ENCODE measurements at places on chromosomes 2 and 18. TPM values are rescaled to one million over a fixed set of nuclear protein-coding genes. Genes with fewer than 3 reads are reported as not detected.

GRCh38 chr2:632471-632870 lies 44.7 kb downstream of the TMEM18 start:
- no peak overlapping the region for H3K4me3 ChIP-seq
- no peaks in the 10 kb centered on the region for H3K36me3 ChIP-seq
- no peak overlapping the region for H3K27ac ChIP-seq

- no peaks in the 10 kb centered on the region for H3K27me3 ChIP-seq
- H3K27ac ChIP-seq: no peak overlapping the region
- no peaks in the 10 kb centered on the region for H3K36me3 ChIP-seq
- no peak overlapping the region for H3K4me3 ChIP-seq
- DNase-seq: peak; percentile 18
- no peaks in the 10 kb centered on the region for H3K4me1 ChIP-seq
These were observed 18.8 kb upstream of the FN1 start for GRCh38 chr2:215454519-215455246.

- no peak overlapping the region for H3K27ac ChIP-seq
- H3K27me3 ChIP-seq: no peaks in the 10 kb centered on the region
- no peaks in the 10 kb centered on the region for H3K36me3 ChIP-seq
- no peak for DNase-seq
- no peaks in the 10 kb centered on the region for H3K4me1 ChIP-seq
These were observed 5.9 kb upstream of the ATP5MC3 start for GRCh38 chr2:175187378-175187777.

- H3K27ac ChIP-seq: no peak overlapping the region
- no peak overlapping the region for H3K4me3 ChIP-seq
- no peaks in the 10 kb centered on the region for H3K36me3 ChIP-seq
- no peaks in the 10 kb centered on the region for H3K27me3 ChIP-seq
These were observed 128.3 kb downstream of the ATP9B start for GRCh38 chr18:79197531-79197930.

DNA sequence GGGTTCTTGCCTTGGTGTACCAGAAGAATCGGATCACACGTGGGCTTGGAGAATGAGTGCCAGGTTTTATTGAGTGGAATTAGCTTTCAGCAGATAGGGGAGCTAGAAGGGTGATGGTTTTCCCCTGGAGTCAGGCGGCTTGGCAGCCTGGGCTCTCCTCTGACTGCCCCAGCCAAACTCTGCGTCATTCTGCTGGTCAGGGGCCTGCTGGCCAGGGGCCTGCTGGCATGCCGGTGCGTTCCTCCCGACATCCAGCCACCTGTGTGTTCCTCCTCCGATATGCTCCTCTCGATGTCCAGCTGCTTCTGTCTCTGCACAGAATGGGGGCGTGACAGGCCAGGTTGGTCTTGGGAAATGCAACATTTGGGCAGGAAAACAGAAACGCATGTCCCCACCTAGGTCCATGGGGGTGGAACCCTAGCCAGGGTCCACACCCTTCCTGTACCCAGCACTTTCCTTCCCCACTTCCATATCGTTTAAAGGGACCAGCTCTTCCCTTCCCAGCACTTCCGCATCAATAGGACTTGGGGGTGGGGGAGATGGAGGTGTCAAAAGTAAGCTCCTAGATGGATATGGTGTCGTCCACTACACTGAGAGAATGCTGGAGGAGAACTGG lies 85.3 kb downstream of the VWA3B start:
- no peak for DNase-seq
- no peak overlapping the region for H3K27ac ChIP-seq
- H3K27me3 ChIP-seq: peaks cover 35% of the 10 kb centered on the region
- H3K4me1 ChIP-seq: no peaks in the 10 kb centered on the region
- H3K36me3 ChIP-seq: no peaks in the 10 kb centered on the region
- H3K4me3 ChIP-seq: no peak overlapping the region

DNA sequence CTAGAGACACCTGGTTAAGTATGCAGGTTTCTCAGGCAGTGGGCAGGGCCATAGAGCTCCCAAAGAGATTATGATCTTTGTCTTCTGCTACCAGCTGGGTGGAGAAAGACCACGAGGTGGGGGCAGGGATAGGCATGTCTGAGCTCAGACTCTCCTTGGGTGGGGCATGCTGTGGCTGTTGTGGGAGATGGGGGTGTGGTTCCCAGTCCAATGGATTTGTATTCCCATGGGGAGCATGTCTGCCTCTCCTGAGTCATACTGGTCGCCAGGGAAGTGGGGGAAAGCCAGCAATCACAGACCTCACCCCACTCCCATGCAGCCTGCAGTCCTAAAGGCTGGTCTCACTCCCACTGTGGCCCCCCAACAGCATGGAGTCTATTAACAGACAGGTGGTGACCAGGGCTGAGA lies 31.4 kb upstream of the RHOB start:
- H3K4me3 ChIP-seq: no peak overlapping the region
- H3K4me1 ChIP-seq: no peaks in the 10 kb centered on the region
- no peak for DNase-seq
- H3K27me3 ChIP-seq: no peaks in the 10 kb centered on the region
- no peaks in the 10 kb centered on the region for H3K36me3 ChIP-seq

Gene GMPPA
- total RNA-seq: 66.2 TPM

DNA sequence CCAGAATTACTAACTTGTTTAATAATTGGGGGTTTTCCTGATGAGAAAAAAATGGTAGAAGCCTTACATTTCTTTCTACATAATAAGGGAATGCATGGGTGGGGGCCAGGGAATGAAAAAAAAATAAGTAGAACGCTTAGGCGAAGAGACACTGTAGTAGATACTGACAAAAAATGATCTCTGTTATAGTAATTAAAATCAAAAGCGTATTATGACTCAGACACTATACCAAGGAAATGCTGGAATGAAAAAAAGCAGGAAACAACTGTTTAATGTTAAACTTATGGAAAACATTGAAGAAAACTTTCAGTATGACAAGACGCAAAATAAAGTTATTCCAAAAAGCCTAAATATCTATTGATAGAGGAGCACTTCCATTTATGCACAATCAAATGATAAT lies 42.9 kb downstream of the PRPF40A start:
- no peak for DNase-seq
- H3K27ac ChIP-seq: no peak overlapping the region
- H3K27me3 ChIP-seq: no peaks in the 10 kb centered on the region
- H3K36me3 ChIP-seq: peaks cover 84% of the 10 kb centered on the region

Gene LYPD6B
- total RNA-seq: 2.2 TPM

DNA sequence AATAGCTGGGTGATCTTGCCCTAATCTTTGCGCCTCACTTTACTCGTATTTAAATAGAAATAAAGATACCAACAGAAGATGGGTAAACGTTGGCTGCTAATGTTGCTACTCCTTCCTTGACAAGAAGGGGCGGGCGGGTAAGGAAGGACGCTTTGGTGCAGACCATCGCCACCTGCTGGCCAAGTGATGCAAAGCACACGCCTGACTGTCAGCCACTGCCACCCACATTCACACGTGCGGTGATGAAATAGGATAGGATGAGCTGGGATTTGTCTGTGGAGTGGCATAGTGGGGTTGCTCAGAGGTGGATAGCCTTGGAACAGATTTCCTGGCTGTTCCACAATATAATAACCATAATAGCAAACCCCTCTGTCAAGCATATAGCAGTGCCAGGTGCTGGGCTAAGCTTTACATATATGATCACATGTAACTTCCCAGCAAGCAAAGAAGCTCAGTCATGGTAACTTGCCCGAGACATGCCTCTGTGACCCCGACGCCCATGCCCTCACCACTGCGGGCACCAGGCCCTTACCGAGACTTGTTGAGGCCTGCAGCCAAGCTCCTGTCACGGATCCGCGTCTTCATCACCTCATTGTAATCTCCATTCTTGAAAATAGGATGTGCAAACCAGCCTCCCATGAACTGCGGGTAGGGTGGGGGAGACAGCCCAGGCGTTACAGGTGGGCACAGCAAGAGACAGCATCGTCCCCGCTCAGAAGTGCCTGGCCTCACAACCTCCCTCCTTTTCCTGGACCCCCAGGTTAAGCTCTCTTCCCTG lies 39.3 kb downstream of the LCT start:
- no peaks in the 10 kb centered on the region for H3K36me3 ChIP-seq
- H3K27ac ChIP-seq: no peak overlapping the region
- H3K4me3 ChIP-seq: no peak overlapping the region
- DNase-seq: peak; percentile 48
- H3K27me3 ChIP-seq: no peaks in the 10 kb centered on the region

DNA sequence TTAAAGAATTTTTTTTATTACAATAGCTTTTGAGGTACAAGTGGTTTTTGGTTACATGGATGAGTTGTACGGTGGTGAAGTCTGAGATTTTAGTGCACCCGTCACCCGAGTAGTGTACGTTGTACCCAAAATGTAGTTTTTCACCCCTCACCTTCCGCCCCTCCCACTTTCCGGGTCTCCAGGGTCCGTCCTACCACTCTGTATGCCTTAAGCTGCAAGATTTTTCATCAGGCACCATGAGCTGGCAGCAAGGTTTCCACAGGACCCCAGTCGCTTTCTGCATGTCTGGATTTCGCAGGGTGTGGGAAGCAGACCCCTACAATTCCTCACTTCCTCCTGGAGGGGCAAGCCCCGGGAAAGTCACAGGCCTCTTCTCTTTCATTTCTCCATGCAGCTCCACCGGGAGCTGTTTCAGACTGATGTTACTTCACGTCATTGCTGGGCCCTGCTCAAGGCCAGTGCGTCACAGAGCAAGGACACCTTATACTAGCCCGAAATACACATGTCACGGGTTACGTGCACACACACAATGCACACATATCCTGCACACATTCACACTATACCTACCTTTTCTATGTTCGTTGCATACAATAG lies 179.1 kb downstream of the ZFP36L2 start:
- H3K36me3 ChIP-seq: no peaks in the 10 kb centered on the region
- DNase-seq: no peak

GRCh38 chr2:64722291-64723044 lies 68.8 kb upstream of the SERTAD2 start:
- H3K36me3 ChIP-seq: no peaks in the 10 kb centered on the region
- H3K4me3 ChIP-seq: no peak overlapping the region
- no peak overlapping the region for H3K27ac ChIP-seq
- DNase-seq: no peak

- DNase-seq: no peak
- H3K27ac ChIP-seq: no peak overlapping the region
- peaks cover 5% of the 10 kb centered on the region for H3K36me3 ChIP-seq
- no peak overlapping the region for H3K4me3 ChIP-seq
These were observed 1.5 kb upstream of the PTPN2 start for GRCh38 chr18:12885500-12885899.

DNA sequence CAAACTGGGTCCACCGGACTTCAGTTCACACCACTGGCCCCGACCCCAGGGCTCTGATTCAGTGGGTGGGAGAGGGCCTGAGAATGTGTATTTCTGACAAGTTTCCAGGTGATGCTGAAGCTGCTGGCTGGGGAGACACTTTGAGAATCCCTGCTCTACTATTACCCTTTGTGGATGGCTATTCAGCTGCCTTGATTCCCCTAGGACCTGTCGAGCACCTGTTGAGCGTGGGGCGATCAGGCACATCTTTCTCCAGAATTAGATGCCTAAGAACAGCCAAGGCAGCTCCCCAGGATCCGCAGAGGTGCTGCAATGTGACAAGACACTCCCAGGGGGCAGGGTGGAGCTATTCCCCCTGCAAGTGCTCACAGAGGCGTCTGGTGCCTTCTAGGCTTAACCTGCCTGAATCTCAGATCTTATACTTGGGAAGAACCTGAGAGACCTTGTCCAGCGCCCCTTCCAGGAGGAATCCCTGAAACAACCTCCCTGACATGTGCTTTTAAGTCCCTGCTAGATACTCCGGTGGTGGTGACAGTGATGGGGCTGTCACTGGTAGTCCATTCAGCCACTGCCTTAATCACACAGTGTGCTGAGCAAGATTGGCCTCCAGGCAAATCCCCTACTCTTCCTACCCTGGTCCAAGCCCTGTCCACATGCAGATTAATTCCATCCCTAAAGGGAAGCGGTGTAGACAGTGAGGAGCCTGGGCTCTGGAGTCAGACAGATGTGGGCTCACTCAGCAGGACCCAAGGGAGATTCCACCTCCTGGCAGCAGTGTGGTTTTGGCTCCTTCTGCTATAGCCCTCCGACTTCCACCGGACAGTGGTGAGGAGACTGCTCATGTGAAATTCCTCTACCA lies 43.4 kb upstream of the OTOF start:
- H3K27ac ChIP-seq: no peak overlapping the region
- H3K4me1 ChIP-seq: no peaks in the 10 kb centered on the region
- no peak overlapping the region for H3K4me3 ChIP-seq
- H3K36me3 ChIP-seq: no peaks in the 10 kb centered on the region

GRCh38 chr2:42838133-42838532 lies 45.8 kb upstream of the HAAO start:
- no peaks in the 10 kb centered on the region for H3K27me3 ChIP-seq
- H3K27ac ChIP-seq: no peak overlapping the region
- H3K4me3 ChIP-seq: no peak overlapping the region
- no peak for DNase-seq

- no peak overlapping the region for H3K27ac ChIP-seq
- no peaks in the 10 kb centered on the region for H3K36me3 ChIP-seq
- no peaks in the 10 kb centered on the region for H3K4me1 ChIP-seq
- peaks cover 4% of the 10 kb centered on the region for H3K27me3 ChIP-seq
- no peak overlapping the region for H3K4me3 ChIP-seq
- no peak for DNase-seq
These were observed 43.4 kb upstream of the SEC11C start for GRCh38 chr18:59096098-59096789.

DNA sequence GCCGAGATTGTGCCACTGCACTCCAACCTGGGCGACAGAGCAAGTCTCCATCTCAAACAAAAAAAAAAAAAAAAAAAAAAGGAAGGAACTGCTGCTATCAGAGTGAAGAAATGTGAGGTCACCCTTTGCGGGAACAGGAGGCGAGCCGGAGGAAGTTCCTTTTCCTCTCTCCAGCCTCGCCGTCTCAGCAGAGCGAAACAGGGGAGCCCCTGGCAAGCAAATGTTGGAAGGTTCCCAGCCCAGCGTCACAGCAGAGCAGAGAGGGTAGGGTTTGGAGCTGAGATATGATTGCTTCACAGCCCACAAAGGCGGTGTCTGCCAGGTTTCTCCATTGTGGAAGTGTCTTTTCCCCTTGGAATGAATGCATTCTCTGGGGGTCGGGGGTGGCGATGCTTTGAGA lies 28.5 kb downstream of the SLC20A1 start:
- no peaks in the 10 kb centered on the region for H3K27me3 ChIP-seq
- no peaks in the 10 kb centered on the region for H3K4me1 ChIP-seq
- H3K4me3 ChIP-seq: no peak overlapping the region
- no peak overlapping the region for H3K27ac ChIP-seq

- no peaks in the 10 kb centered on the region for H3K36me3 ChIP-seq
- peak overlapping the region; percentile 73 for H3K27ac ChIP-seq
- DNase-seq: no peak
- no peak overlapping the region for H3K4me3 ChIP-seq
- H3K27me3 ChIP-seq: no peaks in the 10 kb centered on the region
These were observed 146.4 kb downstream of the IRS1 start for GRCh38 chr2:226652983-226653765.

GRCh38 chr2:24477229-24477628 lies 13.8 kb upstream of the NCOA1 start:
- no peak for DNase-seq
- H3K4me3 ChIP-seq: no peak overlapping the region
- no peaks in the 10 kb centered on the region for H3K36me3 ChIP-seq

DNA sequence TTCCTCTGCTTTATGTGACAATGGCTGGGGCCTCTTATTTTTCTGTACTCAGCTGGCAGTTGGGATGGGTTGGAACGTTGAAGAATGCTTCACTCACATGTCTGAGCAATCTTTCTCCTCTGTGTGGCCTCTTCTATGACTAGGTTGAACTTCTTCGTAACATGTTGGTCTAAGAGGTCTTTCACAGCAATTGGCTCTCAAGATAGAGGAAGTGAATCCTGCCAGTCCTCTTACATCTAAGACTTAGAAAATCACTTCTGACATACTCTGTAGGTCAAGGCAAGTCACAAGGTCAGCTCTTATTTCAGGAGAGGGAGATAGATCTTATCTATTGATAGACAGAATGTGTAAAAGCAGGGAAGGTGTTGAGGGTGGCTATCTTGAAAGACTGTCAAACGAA lies 174.1 kb downstream of the NYAP2 start:
- no peaks in the 10 kb centered on the region for H3K4me1 ChIP-seq
- H3K36me3 ChIP-seq: no peaks in the 10 kb centered on the region
- no peak for DNase-seq
- no peak overlapping the region for H3K27ac ChIP-seq
- H3K27me3 ChIP-seq: no peaks in the 10 kb centered on the region

Gene DCDC2C
- total RNA-seq: not detected

All from Panc1 (cell line).